NCI-H446 (cell line): ENCODE measurements at places on chromosomes 1 and 21.
A peak's percentile ranks its signal among the peaks of the same experiment; 100 is the strongest.

DNA sequence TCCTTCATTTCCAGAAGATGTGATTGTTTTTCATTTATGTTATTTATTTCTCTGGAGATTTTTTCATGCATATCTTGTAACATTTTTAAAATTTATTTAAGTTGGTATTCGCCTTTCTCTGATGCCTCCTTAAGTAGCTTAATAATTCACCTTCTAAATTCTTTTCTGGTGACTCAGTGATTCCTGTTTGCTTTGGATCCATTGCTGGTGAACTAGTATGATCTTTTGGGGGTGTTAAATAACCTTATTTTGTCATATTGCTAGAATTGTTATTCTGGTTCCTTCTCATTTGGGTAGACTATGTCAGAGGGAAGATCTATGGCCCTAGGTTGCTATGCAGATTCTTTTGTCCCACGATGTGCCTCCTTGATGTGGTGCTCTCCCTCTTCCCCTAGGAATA, 1347.2 kb upstream of the B3GALT2 start:
- DNase-seq: no peak

DNA sequence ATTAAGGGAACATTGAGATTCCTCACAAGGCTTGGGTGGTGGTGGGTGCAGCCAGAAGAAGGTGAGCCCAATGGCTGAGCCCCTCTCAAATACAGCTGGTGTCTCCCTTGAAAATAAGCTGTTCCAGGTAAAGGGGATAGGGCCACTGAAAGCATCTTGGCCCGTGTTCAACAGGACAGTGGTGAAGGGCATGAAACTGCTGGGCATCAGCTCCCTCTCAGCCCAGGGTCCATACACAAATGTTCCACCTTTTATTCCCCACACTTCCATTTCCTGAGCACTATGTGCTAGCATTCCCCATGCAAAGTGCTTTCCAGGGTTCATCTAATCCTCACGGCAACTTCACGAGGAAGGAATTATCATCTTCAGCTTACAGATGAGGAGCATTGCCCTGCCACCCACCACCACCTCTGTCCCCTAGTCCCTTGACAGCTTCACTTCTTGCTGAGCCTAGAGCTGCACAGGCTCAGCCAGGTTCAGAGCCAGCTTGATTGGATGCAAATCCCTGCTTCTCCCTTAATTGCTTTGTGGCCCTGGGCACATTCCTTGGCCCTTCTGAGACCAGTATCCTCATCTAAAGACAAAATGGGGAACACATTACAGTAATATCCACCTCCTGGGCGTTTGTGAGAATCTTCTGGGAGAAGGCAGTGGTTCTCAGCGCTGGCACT, 9.6 kb downstream of the TAGLN2 start:
- no peak for DNase-seq

GRCh38 chr1:119771770-119772169, 3.1 kb upstream of the HMGCS2 start:
- DNase-seq: no peak

GRCh38 chr1:3018051-3018471, 3.2 kb upstream of the ACTRT2 start:
- no peak for DNase-seq

DNA sequence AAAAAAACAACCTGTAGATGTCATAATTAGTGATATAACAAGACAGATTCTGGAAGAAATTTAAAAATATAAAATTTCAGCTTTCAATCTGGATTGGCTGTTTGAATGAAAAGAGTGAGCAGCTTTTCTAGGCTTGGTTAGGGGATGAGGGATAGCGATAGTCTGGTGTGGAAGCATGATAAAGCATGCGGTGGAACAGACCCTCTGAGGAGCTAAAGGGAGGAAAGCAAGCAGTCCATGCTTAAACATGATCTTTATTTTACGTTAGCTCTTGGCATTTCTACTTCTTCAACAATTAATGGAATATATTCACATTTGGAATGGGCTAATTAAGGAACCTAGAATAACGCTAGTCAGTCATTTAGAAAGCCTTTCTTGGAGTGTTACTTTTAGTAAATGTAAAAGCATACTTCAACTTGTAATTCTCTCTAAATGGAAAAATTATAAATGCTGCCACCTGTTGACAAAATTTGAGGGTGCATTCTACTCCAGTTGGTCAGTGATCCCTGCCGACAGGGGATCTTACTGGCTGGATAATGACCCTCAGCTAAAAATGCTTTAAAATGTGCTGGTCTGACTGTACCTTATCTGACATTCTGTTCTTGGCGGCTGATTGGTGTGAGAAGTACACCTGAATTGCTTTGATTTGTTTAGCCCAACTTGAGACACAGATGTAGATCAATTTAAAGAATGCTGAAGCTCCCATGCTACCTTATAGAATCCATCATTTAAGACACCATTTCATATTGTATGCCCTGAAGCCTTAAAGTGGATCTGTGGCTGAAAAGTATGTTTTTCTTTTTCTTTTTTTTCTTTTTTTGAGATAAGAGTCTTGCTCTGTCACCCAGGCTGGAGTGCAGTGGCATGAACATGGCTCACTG, 61.2 kb downstream of the AK4 start:
- peak; percentile 63 for DNase-seq

DNA sequence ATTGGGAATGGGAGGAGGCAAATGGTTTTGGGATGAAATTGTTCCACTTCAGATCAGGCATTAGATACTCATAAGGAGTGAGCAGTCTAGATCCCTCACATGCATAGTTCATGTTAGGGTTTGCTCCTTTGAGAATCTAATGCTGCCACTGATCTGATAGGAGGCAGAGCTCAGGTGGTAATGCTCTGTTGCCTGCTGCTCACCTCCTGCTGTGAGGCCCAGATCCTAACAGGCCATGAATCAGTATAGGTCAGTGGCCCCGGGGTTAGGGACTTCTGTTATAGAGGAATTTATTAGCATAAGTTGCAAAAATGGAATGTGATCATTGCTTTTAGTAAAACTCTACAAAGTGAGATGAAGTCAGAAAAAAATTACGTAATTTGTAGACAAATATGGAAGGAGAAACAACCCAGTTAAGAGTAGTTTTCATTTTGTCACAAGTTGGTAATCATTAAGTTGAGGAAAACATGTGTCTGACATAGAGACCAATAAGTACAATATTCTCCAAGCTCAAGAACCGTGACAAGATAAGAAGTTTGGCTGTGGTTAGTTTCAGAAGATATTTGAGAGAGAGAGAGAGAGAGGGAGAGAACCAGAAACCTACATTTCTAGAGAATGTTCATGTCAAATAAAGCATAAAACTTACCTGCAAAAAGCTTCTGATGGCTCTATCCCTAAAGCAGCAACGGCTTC, 689.7 kb upstream of the PRMT6 start:
- DNase-seq: no peak

GRCh38 chr1:187408212-187409004, 579.7 kb downstream of the PLA2G4A start:
- DNase-seq: no peak
